ENCODE measurements at places on chromosomes 1 and 21.

DNA sequence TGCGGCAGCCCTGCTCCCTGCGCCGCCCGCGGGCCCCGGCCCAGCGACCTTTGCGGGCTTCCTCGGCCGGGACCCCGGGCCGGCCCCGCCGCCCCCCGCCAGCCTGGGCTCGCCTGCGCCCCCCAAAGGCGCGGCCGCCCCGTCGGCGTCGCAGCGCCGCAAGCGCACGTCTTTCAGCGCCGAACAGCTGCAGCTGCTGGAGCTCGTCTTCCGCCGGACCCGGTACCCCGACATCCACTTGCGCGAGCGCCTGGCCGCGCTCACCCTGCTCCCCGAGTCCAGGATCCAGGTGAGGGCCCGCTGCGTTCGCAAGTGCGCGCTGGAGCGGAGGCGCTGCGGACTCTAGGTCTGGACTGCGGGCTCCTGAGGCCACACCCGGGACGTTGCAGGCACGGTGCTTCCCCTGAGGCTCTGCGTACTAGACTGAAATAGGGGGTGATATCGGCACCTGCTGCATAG lies 351 bp downstream of the MIXL1 start:
- DNase-seq: no peak

DNA sequence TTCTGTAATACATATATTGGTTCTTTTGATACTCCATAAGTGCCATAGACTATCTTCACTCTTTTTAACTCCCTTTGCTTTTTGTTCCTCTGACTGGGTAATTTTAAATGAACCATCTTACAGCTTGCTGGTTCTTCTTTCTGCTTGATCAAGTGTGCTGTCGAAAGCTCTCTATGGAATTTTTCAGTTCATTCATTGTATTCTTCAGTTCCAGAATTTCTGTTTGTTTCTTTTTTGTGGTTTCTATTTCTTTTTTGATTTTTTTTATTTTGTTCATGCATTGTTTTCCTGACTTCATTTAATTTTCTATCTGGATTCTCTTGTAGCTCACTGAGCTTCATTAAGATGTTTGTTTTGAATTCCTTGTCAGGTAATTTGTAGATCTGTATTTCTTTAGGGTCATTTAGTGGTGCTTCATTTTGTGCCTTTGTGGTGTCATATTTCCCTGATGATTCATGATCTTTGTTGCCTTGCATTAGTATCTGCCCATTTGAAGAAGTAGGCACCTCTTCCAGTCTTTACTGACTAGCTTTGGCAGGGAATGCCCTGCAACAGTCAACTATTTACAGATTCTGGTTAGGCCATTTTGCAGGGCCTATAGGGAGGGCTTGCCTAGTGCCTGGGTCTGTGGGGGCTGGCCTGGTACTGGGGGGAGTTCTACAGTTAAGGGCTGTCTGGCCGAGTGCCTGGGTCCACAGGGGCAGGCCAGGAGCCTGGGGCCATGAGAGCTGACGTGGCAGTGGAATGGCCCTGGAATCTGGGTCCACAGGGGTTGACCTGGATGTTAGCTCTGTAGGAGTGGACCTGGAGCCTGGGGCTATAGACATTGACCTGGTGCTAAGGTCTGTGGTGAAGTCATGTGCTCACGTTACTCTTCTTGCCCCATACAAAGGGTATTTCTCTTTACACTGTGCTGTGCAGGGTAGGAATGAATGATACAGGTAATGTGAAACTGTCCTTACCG lies 89.7 kb downstream of the MAGI3 start:
- no peak for DNase-seq

- DNase-seq: no peak
These were observed 90.0 kb downstream of the ARHGEF10L start for GRCh38 chr1:17629460-17629859.

DNA sequence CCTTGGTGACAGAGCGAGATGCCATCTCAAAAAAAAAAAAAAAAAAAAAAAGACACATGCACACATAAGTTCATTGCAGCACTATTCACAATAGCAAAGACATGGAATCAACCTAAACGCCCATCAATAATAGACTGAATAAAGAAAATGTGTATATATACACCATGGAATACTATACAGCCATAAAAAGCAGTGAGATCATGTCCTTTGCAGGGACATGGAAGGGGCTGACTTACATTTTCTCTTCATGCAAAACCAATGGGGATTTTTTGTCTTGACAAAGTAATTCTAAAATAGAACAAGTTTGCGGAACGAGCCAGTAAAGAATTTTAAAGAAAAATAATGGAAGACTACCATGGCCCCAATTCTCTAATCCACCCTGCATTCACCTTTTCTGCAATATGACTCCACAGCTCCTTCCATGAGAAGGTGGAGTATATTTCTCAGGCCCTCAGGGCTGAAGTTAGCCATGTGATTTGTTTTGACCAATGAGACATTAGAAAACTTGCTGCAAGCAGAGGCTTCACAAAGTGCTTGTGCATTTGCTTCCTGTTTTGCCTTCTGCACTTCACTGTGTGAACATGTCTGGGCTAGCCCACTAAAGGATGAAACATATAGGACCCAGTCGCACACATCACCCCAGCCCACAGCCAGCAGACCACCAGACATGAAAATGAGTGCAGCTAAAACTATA lies 78.8 kb upstream of the NR5A2 start:
- DNase-seq: no peak

GRCh38 chr1:74571493-74571800 lies 59.0 kb upstream of the LRRC53 start:
- DNase-seq: no peak

DNA sequence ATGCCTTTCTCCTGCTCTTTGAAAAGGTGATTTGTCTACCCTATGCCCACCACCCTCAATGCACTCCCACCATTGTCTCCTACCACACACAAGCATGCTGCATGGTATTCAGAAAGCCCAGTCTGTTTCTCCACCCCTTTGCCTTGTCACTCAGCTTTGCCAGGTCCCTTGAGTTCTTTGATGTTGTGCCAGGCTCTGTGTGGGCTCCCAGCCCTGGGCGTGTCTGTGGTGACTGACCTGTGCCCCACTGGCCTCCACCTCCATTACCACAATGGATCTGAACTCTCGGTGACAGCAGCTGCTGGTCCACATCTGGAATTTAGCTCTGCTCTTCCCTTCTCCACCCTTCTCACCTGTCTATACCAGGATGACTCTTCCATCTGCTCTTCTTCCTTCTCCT lies 34.9 kb downstream of the ATP2B4 start:
- DNase-seq: no peak

GRCh38 chr1:154744352-154745035 lies 125.6 kb downstream of the KCNN3 start:
- DNase-seq: no peak

DNA sequence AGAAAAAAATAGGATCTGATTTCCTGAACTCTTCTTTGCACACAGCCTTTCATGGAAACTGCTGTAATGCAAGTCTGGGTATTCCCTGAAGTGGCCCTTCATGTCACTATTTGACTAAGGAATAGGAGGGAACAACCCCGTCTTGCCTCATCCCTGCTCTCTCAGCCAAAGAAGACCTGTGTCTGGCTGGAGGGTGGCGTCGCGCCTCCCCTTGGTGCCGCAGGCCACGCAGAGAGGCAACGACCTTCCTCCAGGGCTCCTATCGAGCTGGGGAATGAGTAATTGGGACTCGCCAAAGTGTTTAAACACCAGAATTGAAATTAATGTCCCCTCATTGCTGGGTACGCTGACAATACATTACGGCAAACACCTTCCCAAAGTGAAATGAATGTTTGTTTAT lies 129.8 kb downstream of the PBX1 start:
- no peak for DNase-seq

- no peak for DNase-seq
These were observed 68.3 kb downstream of the C4BPA start for GRCh38 chr1:207172321-207172720.

DNA sequence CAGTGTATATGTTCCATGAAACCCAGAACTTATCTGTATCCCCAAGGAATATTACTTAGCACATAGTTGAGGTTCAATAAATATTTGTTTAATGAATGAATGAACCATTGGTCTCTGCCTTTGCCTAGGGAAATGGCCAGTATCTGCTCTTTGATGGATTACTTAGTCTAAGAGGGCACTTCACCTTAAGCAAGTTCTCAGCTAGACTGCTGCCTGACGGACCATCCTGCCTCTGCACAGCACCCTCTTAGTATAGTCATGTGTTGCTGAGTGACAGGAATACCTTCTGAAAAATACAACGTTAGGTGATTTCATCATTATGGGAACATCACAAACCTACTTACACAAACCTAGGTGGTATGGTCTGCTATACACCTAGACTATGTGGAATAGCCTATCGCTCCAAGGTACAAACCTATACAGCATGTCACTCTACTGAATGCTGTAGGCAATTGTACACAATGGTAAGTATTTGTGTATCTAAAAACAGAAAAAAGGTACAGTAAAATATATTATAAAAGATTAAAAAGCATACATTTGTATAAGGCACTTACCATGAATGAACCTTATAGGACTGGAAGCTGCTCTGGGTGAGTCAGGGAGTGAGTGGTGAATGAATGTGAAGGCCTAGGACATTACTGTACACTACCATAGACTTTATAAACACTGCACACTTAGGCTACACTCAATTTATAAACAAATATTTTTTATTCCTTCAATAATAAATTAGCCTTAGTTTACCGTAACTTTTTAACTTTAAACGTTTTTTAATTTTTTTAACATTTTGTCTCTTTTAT lies 83.7 kb upstream of the LRRC8D start:
- no peak for DNase-seq

DNA sequence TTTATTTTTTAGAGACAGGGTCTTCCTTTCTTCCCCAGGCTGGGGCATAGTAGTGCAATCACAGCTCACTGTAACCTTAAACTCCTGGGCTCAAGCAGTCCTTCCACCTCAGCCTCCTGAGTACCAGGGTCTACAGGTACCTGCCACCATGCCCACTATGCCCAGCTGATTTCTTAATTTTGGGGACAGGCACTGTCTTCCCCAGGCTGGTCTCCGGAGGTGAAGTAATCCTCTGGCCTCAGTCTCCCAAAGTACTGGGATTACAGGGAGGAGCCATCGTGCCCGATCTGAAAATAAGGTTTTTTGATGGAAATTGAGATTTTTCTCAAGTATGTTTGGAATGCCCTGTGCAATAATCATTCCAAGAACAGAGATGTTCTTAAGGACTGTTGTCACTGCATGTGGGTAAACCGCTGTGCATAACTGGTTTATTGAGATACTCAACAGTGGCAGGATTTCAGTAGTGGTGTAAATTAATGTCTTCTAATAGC lies 934 bp upstream of the MSH4 start:
- no peak for DNase-seq

DNA sequence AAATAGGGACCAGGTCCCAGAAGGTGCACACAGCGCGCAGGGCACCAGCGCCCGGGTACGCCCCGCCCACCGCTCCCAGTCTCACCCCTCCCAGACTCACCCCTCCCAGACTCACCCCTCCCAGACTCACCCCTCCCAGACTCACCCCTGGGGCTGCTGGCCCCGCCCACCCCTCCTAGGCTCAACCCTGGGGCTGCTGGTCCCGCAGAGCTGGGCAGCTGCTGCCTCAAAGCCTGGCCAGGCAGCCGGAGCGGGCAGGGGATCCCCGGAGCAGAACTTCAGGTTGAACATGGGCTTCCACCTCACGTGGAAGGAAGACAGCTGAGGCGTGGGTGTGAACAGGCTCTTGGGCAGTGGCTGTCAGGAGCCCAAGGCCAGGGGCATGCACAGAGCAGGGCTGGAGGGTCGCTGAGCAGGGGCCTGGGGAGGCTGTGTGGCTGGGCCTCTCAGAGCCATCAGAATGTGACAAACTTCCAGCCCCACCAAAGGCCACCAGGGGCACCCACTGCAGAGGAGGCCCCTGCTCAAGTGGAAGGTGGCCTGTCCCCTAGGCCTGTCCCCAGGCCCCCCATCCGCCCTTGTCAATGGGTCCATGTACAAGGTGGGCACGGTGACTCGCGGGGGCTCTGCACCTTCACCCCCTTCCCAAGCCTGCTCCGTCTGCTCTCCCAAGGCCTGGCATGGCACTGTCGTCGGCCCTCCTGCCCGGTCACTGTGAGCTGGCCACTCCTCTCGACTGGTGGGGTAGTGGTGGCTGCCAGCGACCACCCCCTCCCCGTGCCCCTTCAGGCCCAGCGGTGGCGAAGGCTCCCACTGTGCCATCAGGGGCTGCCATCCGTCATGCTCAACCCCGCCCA lies 20.4 kb upstream of the SUMO3 start:
- DNase-seq: no peak

DNA sequence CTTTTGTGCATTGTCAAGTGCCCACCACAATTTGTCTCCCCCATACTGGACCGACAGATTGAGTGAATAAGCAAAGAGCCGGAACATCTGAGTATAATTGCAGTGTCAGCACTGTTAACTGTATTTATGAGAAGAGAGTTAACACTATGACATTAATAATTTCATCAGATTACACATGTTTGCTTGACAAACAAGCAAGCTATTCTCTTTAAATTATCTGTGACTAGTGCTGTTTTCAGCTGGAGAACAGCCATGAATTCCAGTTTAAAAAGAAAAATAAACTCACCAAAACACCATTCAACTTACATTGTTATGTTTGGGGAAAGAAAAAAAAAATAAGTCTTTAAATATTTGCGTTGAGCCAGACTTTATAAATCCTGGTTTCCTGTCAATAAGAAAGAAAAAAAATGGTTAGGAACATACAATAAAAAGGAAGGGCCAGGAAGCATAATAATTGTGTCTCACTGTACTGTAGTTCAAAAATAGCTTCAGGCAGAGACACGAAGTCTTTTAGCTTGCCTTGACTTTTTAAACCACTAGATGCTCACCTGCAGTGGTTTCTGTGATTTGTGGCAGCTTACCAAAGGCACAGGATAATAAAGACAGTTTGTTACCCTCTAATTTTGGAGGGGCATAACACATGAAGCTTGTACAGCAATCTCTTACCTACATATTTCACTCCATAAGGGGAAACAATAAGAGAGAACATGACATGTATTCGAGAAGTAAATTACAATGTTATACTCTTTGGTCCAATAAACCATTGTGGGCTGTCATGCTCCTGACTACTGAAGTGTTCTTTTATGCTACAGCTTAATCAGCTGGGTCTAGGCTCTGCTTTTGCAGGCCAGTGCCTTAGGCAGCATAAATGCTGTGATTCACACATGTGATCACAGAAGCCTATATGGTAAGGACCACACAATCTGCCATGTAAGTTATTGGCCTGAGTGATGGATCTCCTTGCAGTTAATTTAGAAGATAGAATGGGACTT lies 302.0 kb upstream of the ADGRL2 start:
- DNase-seq: peak; percentile 58

DNA sequence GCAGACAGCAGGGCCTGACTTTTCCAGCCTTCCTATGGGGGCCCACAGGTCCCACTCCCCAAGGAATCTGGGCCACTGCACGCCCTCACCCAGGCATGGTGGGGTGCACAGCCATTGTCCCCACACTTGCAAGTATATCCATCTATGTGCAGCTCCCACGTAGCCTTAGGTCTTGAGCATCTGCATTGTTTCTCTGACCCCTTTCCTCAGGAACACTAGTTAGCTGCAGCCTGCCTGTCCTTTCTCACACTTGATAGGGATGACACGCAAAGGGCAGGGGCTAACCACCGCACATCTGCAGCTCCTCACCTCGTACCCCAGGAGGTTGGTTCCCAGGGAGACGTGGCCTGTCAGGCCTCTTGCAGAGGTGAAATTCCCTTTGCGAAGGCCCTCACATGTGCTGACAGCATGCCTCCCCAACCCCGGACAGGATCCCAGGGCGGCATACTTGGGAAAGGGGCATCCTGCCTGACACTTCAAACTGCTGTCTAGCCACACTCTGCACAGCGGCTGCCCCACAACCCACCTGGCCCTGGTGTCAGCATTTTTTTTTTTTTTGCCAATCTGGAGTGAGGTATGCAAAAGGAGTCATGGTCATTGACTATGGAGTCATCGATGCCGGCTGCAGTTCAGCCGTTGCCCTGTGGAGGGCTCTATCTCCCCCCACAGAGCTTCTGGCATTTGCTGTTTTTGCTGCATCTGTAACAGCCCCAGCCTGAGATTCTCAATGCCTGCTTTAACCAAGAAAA lies 5.0 kb downstream of the JMJD4 start:
- DNase-seq: peak; percentile 18

- DNase-seq: no peak
These were observed 19.6 kb upstream of the ZNF648 start for GRCh38 chr1:182080955-182081582.
